ENCODE measurements at places on chromosomes 3 and 15.

DNA sequence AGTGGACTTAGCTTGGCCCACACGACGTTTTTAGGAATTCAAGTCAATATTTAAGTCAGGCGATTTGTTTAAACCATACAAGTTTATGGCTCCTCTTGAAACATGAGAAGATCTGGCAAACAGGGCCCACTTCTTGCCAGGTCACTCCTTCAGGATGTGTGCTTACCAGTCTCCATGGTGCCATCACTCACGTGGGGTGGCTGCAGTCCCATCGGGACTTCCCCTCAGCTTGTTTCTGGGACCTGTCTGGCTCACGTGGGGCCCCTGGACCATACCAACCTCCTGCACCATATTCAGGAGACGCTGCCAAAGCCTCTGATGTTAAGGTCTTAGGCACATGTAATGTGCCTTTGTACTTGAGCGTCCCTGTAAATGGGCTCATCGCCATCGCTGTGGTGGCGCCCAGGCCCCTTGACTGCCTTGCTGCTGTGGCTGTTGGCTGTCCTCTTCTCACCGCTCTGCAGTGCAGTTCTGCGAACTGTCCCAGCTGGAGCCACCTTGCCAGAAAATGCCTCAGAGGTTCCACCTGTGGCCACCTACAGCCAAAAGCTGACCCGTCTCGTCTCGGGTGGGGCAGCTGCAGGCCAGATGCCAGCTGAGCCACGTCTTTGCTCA is 8.9 kb downstream of the MCM2 start:
- no peak for DNase-seq

- no peak for DNase-seq
Observed at GRCh38 chr3:158701420-158702065, 29.1 kb upstream of the LXN start.

- no peak for DNase-seq
Observed at GRCh38 chr3:34001022-34001421, 202.6 kb downstream of the PDCD6IP start.

- DNase-seq: no peak
Observed at GRCh38 chr3:39980058-39980457, 170.6 kb downstream of the MYRIP start.

GRCh38 chr3:157914882-157915281 is 191.3 kb downstream of the SHOX2 start:
- DNase-seq: no peak

DNA sequence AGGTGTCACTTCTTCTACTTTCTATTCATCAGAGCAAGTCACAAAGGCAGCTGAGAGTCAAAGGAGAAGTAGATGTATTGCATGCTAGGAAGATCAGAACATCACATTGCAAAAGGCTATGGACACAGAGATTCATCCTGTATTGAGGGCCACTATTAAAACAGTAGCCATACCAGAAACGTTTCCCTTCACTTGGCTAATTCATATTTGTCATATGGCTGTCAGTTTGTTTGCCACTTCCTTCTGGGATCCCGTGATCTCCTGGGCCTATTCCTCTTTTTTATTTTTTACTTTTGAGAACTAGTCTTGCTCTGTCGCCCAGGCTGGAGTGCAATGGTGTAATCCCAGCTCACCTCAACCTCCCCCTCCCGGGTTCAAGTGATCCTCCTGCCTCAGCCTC is 184.0 kb upstream of the SATB1 start:
- DNase-seq: no peak

GRCh38 chr15:75042730-75043508 is 19.5 kb downstream of the PPCDC start:
- DNase-seq: peak; percentile 89

DNA sequence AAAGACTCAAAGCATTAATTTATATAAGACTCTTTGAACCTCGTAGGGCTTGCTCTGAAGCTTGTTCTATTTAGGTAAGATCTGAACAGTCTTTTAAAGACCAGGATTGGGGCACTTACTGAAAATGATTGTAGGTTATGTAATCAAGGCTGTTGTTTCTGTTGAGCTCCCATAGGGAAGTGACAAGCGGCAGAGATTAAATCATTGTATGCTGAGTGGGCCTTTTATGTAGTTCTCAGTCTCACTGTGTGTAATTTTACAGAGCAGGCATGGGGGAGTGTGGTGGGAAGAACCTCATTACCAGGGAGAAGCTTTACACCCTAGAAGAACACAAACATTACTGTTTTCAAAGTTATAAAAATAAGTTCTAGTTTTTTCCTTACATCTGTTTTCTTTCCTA is 160.0 kb upstream of the SNTN start:
- DNase-seq: no peak

DNA sequence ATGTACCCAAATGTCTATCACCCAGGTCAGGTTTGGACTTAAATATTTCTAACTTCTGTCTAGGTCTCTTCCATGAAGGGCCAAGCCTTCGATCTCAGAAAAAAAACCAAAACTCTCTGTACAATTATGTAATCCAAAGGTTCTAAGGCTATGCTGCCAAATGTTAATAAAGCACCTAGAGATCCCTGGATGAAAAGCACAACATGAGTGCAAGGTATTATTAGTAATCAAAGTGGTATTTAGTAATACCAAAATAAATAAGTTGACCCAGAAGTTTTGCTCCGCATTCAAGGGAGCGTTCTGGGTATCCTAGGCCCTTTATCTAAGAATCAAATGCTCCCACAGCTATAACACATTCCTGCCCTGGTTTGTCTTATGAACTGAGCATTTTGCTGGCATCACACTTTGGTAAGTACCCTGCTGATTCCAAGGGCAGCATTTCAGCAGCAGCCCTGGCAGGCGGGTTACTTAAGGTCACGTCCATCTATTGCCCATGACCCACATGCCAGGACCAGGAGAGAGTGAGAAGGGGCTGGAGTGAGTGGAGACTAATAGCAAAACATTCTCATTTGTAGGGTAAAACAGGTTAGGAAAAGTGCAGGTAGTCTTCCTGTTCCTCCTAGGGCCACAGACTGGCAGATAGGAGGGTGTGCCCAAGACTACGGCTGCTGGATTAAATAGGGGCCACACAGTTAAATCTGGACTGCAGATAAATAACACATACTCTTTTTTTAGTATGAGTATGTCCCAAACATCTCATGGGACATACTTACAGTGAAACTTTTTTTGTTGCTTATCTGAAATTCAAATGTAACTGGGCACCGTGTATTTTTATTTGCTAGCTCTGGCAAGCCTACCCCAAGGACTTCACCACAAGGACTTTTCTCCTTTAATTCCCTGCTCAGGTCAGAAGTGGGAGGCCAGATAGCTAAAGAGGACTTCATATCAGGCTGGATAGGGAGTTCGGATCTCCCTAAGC is 76.0 kb upstream of the SNRK start:
- DNase-seq: no peak

- DNase-seq: no peak
Observed at GRCh38 chr15:99283717-99284116, 32.4 kb downstream of the LRRC28 start.

- DNase-seq: no peak
Observed at GRCh38 chr3:126267976-126268615, 87.7 kb upstream of the ALDH1L1 start.

DNA sequence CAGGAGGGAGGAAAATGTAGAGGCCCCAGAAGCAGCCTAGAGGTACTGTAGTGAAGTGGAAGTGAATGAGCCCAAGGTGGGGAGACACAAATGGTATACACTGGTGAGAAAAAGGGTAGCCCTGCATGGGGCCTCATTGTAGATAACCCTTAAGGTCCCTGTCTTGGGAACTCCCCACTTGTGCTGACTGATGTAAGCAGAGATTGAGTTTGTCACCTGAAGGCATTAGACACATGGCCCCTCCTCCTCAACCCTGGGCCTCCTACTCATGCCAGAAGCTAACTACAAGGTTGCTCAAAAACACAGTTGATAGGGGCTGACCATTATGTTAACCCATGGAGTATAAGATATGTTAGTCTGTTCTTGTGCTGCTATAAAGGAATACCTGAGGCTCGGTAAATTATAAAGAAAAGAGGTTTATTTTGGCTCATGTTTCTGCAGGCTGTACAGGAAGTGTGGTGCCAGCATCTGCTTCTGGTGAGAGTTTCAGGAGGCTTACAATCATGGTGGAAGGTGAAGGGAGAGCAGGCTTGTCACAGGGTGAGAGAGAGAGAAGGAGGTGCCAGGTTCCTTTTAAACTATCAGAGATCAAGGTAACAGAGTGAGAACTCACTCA is 84.6 kb upstream of the RNU6-1 start:
- DNase-seq: no peak

DNA sequence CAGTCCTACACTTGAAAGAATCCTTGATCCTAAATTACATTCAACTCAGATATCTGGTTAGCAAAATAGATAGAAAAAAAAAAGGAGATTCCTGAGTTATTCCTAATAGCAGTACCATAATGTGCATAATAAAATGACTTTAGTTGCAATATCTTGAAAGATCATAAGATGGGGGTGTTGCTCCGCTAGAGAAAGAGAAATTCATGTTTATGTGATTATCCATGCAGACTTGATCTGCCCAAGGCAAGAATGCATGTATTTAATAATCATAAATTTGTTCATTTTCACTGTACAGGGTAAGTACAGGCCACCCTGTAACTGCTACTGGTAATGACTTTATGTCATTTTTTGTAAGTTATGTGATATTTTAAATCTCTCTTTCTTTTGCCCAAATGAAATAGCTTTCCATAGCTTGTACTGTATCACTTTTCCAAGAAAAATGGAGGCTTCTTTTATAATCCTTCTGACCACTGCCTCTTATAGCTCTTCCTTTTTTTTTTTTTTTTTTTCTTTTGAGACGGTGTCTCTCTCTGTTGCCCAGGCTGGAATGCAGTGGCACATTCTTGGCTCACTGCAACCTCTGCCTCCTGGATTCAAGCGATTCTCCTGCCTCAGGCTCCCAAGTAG is 84.6 kb downstream of the HCN4 start:
- no peak for DNase-seq
